KBM-7 (cell line): ENCODE measurements at places on chromosomes 16 and 17.

DNA sequence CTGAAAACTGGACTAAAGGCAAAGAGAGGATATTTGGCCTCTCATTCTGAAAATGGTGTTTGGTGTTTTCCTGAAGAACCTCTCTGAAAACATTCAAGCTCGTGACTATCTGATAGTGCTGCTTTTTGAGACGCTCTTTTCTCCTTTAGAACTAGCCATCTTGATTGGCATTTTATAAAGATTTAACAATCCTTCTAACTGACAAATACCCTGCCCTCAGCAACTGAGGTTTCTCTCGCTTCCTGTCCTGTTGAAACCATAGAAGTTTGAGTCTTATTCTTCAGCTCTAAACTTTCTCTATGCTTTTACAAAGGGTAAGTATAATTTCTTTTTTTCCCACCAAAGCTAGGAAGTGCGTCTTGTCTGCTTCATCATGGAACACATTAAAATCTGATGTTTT is 13.3 kb downstream of the CNEP1R1 start:
- no peak for DNase-seq

GRCh38 chr16:2817340-2818271 is 569 bp downstream of the PRSS21 start:
- no peak for DNase-seq

DNA sequence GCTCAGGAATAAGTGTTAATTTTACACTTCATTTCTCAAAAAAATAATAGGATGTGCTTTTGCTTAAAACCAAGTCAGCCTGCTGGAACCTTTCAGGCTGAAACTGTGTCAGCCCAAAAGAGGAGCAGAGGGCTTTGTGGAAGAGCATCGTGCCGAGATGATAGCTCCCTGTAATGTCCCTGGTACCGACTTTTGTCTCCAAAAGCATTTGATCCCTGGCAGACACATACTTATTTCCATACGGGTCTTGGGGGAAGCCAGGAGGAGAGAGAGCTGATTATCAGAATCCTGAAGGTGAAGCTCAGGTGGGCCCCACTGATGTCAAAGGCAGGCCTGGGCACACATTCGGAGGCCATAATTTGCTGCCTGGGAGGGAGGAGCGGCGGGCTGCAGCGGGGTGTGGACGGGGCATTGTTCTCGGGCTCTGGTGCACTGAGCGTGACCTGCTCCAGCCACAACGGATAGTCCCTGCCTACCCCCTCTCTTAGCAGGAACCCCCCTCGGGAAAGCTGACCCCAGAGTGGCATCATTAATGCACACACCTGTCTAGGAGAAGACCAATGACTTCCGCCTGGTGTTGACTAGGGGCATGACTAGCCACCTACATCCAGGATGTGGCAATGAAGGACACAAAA is 155.9 kb downstream of the C16orf78 start:
- DNase-seq = no peak

- DNase-seq = no peak
Observed at GRCh38 chr17:65990593-65990992, 201.3 kb downstream of the CEP112 start.

- DNase-seq = peak; percentile 49
Observed at GRCh38 chr17:62720126-62720850, 87.8 kb downstream of the MARCHF10 start.

- DNase-seq = no peak
Observed at GRCh38 chr17:72971226-72971880, 121.1 kb downstream of the SLC39A11 start.

GRCh38 chr16:87119748-87120147 is 197.4 kb downstream of the C16orf95 start:
- DNase-seq = no peak

GRCh38 chr16:76222087-76222486 is 55.1 kb upstream of the CNTNAP4 start:
- no peak for DNase-seq

DNA sequence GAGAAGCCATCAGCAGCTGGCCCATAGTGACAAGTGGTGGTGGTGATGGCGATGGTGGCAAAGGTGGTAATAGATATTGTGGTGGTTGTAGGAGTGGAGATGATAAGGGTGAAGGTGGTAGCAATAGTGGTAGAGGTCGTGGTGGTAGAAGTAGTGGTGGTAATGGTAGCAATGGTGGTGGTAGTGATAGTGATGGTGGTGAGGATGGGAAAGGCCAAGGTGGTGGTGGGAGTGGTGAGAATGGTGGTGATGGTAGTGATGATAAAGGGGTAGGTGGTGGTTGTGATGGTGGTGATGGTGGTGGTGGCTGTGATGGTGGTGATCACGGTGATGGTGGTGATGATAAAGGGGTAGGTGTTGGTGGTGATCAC is 13.1 kb downstream of the CDH5 start:
- DNase-seq = no peak

DNA sequence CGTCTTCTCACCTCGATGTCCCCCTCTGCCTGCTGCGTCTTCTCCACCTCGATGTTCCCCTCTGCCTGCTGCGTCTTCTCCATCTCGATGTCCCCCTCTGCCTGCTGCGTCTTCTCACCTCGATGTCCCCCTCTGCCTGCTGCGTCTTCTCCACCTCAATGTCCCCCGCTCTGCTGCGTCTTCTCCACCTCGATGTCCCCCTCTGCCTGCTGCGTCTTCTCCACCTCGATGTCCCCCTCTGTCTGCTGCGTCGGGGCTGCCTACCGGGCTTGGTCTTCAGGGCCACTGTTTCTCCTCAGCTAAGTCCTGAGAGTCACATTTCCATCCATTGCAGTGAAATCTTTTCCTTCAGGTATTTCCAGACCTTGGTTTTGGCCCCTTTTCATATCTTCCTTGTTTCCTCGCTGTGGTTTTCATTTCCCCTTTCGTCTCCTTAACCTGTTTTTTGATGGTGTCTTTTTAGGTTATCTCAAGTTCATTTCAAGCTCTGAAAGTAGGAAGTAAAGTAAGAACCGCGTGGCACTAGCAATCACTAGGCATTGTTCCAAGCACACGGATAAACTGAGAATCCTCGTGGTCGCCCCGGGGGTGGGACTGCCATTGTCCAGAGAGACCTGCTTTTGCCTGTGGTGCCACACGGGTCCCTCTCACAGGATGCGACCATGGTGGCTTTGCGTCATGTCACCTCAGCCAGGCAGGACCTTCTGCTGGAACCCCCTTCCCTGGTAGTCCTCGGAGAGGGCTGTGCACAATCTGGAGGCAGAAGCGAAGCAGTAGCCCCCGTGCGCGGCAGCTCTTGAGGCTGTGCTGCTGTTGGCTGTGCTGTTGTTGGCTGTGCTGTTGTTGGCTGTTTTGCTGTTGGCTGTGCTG is 9.5 kb upstream of the ZNF750 start:
- DNase-seq = peak; percentile 76

DNA sequence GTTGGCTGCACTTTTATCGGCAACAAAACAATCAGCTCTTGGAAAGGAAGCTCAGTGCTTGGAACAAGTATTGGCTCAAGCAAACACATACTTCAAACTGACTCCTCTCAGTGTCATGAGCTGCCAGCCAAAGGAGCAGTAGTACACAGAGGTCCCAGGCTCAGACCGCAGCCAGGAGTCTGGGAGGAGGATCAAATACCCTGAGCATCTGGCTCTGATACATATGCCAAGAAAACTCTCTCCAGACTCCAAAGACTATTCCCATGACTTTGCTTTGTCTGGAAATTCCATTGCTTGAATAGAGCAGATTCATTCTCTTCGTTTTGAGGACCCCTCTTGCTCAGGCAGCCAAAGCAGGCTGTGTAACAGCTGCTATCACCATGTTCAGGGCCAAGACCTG is 501.6 kb upstream of the PSMD7 start:
- DNase-seq = no peak

DNA sequence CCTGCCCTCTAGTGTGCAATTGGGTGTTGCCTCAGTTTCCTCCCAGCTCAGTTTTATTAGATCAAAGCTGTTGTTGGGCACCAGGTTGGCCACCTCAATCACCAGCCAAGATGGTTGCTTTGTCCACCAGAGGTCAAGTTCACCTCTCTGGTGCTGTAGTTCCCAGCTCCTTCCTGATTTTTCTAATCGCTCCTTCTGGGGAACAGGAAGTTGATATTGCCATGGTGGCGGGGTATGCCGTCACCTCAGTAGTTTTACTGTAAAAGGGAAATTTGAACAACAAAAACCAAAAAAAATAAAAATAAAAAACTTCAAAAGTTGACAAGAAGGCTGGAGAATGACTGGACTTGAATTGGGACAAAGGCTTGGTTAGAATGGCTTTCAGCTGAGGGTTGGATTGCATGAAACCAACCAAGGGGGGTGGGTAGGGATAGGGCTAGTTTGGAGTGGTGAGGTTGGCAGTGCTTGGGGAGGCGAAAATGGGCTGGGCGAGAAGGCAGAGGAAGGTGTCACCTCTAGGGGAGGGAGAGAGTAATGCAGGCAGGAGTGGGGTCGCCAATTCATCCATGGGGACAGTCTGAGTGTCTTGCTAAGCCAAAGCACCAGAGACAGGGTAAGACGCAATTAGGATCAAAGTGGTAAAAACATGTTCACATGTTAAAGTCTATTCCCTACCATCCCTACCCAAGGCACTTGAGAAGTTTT is 6.2 kb downstream of the EFNB3 start:
- DNase-seq = no peak

- DNase-seq = no peak
Observed at GRCh38 chr17:75060434-75061054, 13.5 kb downstream of the KCTD2 start.

GRCh38 chr16:65843941-65844340 is 522.5 kb upstream of the CDH5 start:
- DNase-seq = no peak

DNA sequence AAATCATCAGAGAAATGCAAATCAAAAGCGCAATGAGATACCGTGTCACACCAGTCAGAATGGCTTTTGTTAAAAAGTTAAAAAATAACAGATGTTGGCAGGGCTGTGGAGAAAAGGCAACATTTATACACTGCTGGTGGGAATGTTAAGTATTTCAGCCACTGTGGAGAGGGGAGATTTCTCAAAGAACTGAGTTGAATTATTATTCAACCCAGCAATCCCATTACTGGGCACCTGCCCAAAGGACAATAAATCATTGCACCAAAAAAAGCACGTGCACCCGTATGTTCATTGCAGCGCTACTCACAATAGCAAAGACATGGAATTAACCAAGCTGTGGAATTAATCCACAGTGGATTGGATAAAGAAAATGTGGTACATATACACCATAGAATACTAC is 204.7 kb downstream of the HS3ST4 start:
- no peak for DNase-seq

DNA sequence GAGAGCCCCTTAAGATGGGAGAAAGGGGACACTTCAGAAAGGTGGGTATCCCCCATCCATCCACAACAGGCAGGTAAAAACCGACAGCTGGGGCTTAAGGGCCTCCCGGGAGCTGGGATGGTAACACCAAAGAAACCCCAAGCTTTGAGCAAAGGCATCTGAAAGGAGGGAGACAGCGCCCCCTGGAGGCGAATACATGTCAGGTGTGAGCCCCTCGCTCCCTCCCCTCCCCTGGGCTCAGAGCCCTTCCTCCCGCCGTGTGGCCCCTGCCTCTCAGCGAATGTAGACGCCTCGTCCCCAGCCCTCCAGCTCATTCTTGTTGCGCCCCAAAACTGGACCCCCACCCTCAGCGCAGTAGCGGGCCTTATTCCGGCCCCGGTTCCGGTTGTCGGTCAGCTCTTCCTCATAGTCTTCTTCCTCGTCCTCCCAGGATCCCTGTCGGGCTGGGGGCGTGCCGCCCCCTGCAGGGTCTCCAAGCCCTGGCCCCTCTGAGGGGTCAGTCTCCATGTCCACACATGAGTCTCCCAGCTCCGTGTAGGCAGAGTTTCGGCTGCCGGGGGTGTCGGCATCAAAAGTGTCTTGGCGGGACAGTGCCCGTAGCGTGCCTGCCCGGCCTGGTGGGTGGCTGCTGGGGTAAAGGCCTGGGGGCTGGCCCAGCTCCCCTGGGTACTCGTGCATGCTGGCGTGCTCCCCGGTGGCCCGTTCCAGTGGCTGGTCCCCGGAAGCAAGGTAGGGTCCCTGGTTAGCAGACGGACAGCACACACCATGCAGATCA is 9.1 kb upstream of the ARL5C start:
- peak; percentile 77 for DNase-seq

- DNase-seq = no peak
Observed at GRCh38 chr16:55324285-55325079, 479 bp downstream of the IRX6 start.

- DNase-seq = no peak
Observed at GRCh38 chr17:48513666-48514455, 16.9 kb downstream of the HOXB1 start.

DNA sequence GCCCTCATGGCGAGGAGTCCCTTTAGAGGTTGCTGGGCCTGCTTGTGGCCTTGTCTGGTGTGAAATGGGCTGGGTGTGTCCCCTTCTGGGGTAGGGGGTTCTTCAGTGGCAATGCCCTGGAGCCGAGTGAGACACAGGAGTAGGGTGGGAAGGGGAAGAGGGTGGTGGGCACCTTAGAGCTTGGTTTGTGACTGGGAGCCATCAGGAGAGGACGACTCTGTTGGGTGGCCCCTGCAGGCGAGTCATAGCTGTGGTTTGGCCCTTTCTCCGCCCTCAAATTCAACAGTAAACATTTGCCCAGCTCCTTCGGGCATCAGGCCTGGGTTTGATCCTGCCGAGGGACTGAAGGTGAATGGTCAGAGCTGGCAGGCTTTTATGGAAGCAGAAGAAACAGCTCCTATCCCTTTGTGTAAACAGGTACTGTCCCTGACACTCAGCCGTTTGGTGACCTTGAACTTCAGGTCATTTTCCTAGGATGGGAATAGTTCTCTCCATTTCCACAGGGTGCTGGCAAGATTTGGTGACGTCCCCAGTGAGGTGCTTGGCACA is 2.9 kb downstream of the E4F1 start:
- no peak for DNase-seq

GRCh38 chr17:8160741-8161221 is 2.0 kb downstream of the VAMP2 start:
- no peak for DNase-seq

- no peak for DNase-seq
Observed at GRCh38 chr16:90077757-90078578, 837 bp upstream of the PRDM7 start.

DNA sequence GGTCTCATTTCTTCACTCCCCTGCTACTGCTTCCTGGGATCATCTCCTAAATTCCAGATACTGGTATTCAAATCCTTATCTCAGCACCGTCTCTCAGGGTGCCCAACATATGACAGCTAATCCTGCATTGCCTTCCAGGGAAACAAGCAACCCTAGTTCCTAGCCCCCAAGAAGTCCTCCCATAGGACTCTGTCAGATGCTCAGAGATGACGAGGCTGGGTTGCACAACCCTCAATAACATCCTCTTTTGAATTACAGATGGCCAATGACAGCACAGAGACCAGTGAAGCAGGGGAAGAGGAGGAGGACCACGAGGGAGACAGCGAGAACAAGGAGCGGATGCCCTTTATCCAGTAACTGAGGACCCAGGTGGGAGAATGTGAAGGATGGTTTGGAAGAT is 45.0 kb upstream of the CLEC3A start:
- no peak for DNase-seq

DNA sequence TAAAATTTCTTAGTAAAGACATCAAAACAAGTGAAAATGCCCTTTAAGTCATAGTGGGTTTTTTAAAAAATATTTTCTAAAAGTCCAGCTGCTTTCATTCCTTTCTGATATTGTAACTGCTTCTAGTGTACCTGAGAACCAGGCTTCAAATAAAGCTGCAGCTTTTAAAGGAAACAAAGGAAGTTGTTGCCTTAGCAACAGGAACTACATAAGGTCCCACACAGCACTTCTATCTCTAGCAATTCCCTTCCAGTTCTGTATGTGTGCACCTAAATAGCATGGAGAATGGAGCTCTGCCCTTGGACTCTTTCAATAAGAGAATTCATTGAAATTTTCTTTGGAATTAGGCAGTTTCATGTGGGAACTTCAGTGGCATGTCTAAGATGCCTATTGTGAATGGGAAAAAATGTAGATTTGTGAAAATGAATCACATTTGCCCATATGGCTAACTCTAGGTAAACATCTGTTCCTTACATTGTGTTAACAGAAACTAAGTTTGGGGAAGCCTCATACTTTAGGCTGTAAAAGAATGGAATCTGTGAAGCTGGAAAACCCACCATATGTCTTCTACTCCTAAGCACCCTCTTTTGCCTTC is 206.4 kb downstream of the KIF2B start:
- DNase-seq = no peak
